ENCODE measurements at places on chromosomes 16 and 17.

GRCh38 chr16:2912330-2913199 lies 834 bp downstream of the FLYWCH1 start:
- no peak for DNase-seq

DNA sequence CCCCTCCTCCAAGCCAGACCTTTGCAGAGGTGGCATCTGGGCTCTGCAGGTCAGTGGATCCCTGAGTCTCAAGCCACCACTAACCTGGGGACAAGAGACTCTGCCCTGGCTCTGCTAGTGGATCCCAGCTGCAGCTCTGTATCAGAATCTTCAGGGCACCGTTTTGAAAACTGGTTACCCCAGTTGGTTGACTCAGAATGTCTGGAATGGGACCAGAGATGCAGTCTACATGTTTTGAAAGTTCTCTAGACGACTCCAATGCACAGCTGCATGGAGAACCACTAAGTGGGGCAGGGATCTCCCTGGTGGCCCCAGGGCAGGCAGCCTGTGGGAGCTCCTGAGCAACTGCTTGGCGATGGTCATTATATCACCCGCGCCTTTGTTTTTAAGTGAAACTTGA lies 34.1 kb upstream of the ADORA2B start:
- DNase-seq: no peak

DNA sequence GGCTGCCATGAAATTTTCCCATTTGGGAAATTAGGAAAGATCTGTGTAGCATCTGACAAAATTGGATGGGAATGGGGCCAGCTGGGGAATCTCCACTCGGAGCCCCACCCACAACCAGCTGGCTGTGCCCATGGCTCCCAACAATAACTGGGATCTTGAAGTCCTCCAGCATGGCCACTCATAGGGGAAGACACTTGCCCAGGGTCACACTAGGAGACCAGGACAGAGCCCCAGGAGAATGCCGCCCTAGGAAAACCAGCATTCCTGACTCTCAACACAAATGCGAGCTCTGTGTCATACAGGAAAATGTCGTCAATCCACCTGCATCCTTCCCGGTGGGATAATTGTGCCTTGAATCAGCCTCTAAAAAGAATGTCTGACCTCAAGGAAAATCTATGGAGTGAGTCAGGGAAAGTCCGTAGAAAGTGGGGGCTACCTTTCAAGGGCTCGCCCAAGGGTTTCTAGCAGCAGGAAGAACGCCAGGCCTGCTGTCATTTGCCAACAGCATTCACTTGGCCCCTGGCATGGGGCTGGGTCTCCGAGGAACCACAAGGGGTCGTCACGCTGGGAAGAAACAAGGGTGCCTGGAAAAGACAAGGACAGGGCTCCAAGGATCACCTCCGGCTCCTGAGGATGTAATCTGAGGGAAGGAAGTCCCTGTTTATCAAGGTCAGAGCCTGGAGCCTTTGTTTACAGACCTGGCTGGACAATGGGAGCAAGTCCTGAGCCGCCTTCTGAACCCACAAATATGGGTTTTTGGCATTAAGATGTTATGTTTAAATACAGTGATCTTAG lies 15.9 kb downstream of the CDH5 start:
- no peak for DNase-seq

- DNase-seq: no peak
Measured at GRCh38 chr16:54280751-54281150, 5.8 kb downstream of the IRX3 start.

GRCh38 chr17:39611401-39612112 lies 3.8 kb upstream of the NEUROD2 start:
- DNase-seq: no peak

DNA sequence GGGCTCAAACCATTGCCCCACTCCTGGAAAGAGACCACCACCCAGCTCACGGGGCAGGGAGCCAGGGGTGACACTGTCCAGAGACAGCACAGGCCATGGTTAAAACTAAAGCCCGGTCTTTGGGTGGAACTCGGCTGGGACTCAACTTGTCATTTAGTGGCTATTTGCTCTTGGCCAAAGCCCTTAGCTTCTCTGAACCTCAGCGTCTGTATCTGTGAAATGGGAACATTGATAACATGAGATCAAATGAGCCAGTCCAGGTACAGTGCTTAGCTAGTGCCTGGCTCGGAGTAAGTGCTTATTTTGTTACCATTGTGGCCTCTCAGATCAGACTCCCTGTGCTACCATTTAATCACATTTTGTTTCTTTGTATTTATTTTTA lies 48.5 kb downstream of the RTN4RL1 start:
- no peak for DNase-seq

DNA sequence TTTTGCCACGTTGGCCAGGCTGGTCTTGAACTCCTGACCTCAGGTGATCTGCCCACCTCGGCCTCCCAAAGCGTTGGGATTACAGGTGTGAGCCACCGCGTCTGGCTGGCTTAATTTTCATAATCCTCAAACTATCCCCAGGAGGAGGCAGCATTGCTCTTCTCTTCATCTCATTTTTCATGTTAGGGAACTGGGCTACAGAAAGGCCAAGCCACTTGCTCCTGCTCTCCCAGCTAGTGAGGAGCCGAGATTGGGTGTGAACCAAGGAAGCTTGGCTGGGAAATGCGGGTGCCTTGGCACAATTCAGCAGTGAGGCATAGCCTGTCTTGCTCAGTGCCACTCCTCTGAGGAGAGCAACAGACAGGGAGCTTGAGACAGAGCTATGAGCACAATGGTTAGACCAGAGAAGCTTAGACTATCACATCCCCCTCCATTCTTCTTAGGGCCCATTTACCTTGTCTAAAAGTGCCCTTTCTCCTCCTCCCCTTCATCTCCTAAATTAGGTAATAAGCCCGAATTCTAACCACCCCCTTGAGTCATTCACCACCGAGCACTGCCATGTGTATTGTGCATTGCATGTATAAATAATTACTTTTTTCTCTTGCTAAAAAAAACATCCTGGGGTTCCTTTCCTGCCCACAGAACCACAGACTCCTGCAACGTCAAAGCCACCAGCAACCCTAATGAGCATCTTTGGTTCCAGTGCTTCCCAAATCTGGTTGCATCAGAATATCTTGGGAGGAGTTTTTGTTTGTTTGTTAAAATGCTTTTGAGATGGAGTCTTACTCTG lies 20.0 kb upstream of the KIF19 start:
- DNase-seq: no peak

GRCh38 chr16:1097800-1098199 lies 1.8 kb upstream of the C1QTNF8 start:
- DNase-seq: no peak

DNA sequence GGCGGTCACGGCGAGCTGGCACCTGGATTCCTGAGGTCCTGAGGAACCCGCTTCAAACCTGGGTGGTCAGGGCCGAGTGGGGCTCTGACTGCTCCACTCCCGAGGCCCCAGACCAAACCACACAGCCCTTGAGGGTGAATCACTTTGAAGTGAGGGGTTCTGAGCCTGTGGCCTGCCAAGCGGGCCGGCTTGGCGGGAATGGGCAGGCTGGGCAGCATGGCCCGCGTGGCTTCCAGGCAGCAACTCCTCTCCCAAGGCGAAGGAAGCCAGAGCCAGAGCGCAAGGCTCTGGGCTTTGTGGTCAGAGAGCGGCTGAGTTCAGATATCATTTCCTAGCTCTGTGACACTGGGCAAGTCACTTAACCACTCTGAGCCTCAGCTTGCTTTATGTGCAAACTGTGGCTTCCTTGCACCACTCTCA lies 42.7 kb downstream of the CMIP start:
- DNase-seq: no peak

DNA sequence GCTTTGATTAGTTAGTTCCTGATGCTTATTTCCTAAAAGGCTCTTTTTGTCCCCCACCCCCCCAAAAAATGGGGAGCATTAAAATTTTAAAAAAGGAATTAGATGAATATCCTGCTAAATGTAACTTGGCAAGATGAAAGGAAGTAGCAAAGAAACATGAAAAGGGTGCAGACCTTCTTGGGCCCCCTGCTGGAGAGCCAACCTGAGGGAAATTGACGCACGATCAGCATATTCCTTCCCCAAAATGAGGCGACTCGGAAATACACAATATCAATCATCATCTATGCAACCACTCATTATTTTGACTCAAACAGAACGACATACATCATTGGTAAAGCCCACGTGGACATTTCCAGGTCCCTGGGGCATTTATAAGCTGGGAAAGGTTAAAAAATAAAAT lies 59.7 kb downstream of the GRIN2A start:
- DNase-seq: no peak

DNA sequence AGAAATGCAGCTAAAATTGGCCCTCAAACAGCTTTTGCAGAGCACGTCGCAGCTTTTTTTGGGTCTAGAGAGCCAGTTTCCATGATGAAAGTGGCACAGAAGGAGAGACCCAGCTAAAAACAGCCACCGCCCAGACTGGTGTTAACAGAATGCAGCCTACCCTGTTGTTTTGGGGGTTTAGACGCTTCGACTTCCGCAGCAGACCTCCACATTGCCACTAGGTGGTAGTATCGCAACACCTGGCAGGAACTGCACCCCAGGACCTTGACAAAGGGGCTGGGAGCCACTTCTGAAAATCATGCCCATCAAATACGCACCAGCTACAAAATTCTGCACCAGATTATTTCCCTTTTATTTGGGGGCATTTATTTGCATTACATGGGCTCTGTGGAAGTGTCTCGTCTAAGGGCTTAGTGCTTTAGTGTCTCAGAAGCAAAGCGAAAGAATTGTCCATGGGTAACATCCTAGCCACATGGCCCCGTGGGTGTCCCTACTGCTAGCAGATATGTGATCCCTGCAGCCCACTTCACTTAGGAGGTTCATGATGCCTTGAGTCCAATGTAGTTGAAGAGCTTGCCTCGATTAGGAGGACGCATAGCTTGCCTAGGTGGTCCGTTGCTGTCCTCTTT lies 167.1 kb downstream of the HAPSTR1 start:
- no peak for DNase-seq

GRCh38 chr17:36629252-36629847 lies 28.0 kb downstream of the MRM1 start:
- DNase-seq: no peak

GRCh38 chr17:64196601-64197000 lies 66.5 kb downstream of the TEX2 start:
- DNase-seq: no peak

DNA sequence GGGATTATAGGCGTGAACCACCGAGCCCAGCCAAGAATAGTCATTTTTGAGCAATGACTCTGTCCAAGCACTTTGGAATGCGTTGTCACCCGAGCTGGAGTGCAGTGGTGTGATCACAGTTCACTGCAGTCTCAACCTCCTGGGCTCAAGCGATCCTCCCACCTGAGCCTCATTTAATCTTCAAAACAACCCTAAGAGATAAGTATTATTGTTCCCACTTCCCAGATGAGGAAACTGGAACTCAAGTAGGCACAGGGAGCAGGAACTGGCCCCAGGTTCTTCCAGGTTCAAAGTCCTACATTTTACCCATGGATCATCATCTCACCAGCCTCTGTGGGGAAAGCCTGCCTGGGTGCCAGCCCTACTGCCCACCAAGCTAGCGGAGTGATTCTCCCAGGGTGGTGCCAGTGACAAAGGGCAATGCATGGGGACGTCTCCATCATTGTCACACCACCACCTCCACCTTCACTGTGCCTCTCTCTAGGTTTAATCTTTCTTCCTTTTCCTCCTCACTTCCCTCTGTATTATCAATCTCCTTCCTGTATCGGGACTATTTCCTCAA lies 11.3 kb upstream of the RNF157 start:
- DNase-seq: no peak

DNA sequence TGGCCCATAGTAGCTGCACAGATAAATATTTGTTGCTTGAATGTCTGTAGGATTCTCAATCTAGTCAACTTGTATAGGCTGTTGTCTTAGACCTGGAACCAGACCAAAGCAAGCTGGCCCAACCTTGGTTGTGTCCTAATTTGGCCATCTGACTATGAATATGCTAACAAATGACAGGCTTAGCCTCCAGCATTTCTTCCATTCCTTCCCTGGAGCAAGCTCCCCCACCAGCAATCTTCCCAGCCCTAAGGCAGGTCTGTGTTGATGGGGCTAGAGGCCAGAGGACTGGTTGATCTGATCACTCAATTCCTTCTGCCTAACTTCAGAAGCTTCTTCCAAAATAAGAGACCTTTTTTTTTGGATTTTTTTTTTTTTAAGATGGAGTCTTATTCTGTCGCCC lies 9.4 kb upstream of the PHOSPHO1 start:
- no peak for DNase-seq

- DNase-seq: no peak
Measured at GRCh38 chr17:81243333-81243664, 4.2 kb downstream of the NDUFAF8 start.

GRCh38 chr16:86446279-86446678 lies 64.0 kb upstream of the FOXF1 start:
- DNase-seq: no peak

Measured in epithelial cell of prostate (primary cell).